Activated CD4-positive, CD25-positive, alpha-beta regulatory T cell treated with anti-CD3 and anti-CD28 coated beads, Interleukin-2, amount 50 U/mL, for 72 hours (primary cell): ENCODE measurements at places on chromosomes 4 and X.
A peak's percentile ranks its signal among the peaks of the same experiment; 100 is the strongest.

DNA sequence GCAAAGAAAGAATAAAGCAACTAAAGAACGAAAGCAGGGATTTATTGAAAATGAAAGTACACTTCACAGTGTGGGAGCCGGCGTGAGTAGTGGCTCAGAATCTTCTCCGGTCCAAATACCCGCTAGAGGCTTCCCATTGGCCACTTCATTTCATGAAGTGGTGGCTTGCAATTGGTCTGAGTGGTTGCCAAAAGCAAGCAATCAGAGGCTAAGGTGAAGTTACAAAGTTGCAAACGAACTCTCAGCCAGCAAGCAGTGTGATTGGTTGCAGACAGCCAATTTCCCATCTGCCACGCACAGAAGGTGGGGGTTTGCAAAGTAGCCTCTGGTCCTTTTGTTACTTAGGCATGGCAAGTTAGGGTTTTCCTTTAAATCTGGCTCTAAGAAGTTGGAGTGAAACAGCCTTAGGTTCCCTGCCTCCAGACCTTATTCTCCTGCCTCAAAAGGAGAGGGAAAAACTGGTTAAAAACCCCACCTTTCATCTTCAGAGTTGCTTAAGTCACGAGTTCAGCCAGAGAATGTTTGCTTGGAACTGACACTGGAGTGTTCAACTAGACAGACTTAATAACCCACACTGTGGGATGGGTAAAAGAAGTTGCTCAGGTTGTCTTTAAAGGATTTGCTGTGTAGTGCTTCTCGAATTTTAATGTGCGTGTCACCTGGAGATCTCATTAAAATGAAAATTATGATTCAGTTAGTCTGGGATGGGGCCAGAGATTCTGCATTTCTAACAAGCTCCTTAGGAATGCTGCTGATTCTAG lies 6.9 kb upstream of the CLOCK start:
- DNase-seq: no peak

GRCh38 chrX:79182616-79183015 lies 38.1 kb downstream of the GPR174 start:
- no peak for DNase-seq

GRCh38 chr4:14883661-14884060 lies 118.6 kb upstream of the CPEB2 start:
- no peak for DNase-seq

GRCh38 chr4:142550965-142551364 lies 295.1 kb downstream of the INPP4B start:
- no peak for DNase-seq

- DNase-seq: no peak
These were observed 142.0 kb downstream of the RTL3 start for GRCh38 chrX:78517124-78517523.

- no peak for DNase-seq
These were observed 67.6 kb upstream of the DCLK2 start for GRCh38 chr4:150010525-150011126.

GRCh38 chr4:74364256-74364651 lies 691 bp upstream of the EREG start:
- DNase-seq: no peak

DNA sequence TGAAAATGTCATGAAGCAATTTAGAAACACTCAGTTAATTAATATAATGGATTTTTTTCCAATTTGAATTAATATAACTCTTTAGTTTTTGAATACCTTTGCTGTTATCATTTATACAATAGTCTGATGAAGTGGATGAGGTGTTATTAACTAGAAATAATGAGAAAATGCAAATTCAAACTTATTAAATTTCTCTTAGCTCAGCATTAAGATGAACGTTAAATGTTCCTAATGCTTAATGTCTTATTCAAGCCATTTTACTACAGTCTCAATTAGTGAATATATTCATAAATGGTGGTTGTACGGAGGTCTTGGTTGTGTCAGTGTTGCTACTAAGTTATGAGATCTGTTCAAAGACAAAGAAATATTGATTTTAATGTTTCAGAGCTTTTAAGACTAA lies 186.3 kb downstream of the DTHD1 start:
- no peak for DNase-seq

- DNase-seq: no peak
These were observed 3.1 kb upstream of the STAP1 start for GRCh38 chr4:67555447-67555846.

DNA sequence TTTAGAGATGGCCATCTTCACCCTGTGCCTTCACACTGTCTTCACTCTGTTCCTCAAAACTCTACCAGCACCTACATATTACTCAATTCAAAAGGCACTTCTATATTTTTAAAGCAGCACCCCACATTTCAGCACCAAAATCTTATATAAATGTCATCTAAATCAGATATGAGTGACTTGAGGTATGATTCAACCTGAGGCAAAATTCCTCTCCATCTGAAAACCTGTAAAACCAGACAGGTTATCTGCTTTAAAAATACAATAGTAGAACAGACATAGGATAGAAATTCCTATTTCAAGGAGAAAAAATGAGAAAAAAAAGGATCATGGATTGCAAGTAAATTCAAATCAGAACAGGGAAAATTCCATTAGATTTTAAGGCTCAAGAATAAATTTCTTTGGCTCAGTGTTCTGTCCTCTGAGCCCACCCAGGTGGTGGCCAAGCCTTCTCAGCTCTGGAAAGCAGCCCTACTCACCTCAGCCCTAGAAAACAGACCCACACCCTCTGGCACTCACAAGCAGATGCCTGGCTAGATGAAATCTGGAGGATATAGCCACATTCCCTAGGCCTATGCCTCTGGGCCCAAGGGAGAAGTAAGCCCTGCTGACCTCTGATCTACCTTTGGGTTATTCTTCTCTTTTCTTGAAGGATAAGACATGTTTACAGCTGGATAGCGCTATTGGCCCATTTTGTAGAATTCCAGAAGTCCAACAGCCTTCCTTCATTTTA lies 240.4 kb upstream of the ZCCHC13 start:
- DNase-seq: no peak

- no peak for DNase-seq
These were observed 106.4 kb downstream of the MMRN1 start for GRCh38 chr4:90001023-90001422.

DNA sequence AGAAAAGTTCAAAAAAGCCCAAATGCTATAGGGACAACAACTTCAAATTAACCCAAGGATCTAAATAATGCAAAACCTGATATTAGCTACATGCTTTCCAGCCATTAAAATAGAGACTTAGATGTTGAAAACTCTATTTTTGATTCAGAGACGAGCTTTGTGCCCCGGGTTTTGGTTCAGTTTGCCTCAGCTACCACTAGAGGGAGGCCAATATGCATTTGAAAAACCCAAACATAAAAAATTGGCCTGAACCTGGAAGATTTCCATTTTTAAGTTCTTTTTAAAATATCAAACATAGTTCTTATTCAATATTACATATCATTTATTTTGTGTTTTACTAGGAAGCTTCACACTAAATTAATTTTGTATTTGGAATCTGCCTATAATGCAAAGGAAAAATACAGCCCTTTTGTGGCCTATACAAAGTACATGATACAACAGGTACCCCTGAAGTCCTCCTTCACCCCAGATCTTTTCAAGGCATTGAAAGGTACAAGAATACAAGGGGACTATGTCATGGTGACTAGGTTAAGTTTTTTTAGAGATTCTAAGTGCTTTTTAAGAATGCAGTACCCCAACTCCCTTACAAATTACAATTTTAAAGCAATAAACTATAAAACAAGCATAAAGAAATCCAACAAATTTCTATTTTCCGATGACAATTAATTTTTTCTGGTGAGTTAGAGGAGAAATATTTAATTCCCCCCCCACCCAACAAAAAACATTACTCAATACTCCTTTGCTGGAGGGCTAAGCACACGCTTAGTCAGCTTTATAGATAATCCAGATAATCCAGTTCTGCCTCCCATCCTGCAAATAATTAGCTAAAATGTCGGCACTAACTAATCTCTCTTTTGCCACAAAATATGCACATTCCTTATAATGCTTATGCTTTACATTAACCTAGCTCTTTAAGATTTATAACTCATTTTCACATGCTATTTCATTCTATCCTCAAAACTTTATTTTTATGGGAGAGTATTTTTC lies 97.7 kb upstream of the PTPN13 start:
- no peak for DNase-seq

DNA sequence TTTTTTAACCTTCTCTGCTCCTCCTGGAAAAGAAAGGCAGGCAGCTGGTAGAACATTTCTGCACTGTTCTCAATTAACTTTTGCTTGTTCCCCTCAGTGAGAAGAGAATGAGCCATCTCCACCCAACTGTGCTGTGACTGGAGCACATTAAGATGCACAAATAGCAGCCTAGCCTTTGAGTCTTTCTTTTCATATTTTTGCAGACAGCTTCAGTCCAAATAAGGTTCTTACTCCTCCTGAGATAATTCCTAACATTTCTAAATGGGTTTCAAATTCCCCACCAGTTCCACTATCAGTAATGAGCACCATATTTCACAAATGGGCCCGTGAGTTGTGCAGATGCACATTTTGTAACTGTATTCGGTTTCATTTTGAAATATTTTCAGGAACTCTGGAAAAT lies 118.6 kb downstream of the SPCS3 start:
- DNase-seq: no peak

DNA sequence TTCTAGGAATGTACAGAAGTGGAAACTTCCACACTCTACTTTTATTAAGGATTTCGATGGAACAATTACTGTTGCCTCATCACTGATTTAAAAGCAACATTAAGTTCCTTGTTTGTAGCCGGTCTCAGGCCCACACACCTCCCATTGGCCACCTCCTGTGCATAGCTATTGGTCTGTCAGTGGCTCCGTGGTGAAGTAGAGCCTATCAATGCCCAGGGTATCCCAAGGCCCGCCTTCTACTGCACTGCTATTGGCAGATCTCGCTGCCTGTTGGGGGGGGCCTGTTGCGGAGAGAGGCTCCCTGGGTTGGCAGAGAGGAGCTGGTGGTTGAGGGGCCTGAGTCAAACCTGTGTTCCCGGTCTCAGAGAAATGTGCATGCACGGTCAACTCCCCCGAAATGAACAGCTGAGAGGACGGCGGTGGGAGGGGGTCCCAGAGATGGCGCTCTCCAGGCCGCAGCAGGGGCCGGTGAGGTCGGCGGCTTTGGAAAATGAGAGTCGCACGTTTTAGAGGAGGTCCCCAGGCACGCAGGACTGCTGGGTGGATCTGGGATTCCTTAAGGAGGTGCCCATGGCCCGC lies 4.9 kb upstream of the ARAF start:
- DNase-seq: peak; percentile 71

DNA sequence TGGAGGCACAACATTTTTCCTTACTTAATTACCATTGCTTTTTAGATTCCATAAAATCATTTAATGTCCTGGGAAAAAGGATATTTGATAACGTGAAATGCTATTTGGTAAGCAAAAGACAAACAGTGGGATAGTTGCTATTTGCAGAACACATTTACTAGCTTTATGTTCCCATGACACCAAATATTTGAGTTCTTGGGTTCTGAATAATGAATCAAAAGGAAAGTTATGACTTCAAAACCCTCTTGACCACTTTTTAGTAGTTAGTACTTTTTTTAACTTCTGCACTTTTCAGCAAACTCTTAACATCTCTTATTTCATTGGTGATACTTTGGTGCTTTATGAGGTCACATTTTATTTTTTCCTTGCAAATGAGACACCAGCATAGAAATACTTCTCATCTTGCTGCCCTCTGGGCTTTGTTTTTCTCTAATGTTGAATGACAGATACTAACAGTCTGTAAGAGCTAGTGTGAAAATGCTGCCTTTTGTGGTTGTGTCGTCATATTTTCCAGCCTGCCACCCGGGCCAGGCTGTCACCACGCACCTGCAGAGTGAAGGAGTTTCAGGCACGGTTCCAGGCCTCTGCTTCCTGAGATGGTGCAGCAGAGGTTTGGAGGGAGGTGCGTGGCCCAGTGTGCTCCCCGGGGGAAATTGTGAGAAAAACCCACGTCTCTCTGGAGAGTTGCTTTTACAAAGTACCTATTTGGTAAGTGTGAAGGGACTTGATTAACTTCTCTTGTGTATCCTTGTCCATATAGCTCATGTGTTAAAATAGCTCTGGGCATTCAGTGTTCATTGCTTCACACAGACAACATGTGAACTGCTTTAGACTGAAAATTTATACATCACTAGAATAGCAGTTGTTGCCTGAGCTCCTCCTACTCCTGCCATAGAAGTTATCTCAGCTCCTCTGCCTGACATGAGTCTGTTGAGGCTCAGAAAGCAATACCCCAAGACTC lies 34.7 kb downstream of the MSL3 start:
- DNase-seq: no peak

DNA sequence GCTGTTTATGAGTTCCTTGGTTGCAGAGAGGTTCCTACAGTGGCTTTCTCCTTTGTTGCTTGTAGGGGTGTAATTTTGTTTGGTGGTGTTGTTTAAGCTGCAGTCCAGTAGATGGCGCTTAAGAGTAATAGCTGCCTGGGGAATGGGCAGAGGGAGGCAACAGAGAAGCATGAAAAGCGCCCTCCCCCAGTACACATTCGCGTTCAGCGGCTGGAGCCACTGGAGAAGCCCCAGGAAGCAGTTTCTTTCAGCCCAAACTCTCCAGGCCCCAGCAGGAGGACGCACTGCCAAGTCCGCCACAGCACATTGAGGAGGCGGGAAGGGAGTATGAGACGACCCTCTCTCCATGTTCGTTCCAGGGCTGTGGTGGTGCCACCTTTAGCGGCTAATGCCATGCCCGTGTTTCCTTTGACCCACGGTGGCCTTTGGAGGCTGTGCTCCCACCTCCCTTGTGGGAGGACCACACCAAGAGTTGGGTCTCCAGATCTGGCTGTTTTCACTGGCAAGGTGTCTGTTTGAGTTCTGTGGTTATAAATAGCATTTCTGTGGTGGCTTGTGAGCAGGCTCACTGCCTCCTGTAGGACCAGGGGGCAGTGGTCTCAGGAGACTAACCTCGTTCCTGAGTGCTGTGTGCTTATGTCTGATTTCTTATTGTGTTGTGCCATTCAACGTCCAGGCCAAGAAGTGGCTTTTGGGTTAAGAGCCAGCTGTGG lies 252.3 kb downstream of the ARHGAP10 start:
- no peak for DNase-seq

GRCh38 chr4:44662623-44663005 lies 11.2 kb upstream of the YIPF7 start:
- no peak for DNase-seq

DNA sequence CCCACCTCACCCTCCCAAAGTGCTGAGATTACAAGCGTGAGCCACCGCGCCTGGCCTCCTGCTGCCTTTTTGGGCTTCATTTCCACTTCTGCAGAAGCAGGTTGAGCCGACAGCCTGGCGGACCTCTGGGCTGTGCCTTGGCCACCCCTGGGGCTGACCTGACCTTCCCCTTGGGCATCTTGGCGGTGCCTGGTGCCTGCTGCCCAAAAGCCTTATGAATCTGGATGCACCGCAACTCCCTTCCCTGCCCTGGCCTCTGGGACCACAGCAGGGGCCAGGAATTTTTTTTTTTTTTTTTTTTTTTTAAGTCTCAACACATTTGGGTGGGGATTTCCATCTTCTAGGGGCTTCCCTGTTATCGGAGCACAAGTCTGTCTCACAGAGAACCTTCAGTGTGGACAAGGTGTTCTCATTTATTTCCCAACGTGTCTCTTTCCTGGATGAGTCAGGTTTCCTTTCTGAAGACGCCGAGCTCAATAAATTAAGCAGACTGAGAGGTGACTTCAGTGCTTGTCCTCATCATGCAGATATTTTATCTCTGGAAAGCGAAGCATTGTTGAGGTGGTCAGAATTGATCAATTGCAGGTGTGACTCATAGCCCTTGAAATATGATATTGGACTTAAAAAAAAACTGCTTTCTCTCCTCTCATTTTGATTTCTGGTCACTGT lies 79.7 kb downstream of the SHROOM2 start:
- DNase-seq: no peak

GRCh38 chrX:66410806-66411205 lies 228.1 kb downstream of the EDA2R start:
- no peak for DNase-seq

GRCh38 chr4:19905024-19905423 lies 346.7 kb upstream of the SLIT2 start:
- no peak for DNase-seq
